NCI-H1930 (cell line): ENCODE measurements at places on chromosomes 1 and 21.

DNA sequence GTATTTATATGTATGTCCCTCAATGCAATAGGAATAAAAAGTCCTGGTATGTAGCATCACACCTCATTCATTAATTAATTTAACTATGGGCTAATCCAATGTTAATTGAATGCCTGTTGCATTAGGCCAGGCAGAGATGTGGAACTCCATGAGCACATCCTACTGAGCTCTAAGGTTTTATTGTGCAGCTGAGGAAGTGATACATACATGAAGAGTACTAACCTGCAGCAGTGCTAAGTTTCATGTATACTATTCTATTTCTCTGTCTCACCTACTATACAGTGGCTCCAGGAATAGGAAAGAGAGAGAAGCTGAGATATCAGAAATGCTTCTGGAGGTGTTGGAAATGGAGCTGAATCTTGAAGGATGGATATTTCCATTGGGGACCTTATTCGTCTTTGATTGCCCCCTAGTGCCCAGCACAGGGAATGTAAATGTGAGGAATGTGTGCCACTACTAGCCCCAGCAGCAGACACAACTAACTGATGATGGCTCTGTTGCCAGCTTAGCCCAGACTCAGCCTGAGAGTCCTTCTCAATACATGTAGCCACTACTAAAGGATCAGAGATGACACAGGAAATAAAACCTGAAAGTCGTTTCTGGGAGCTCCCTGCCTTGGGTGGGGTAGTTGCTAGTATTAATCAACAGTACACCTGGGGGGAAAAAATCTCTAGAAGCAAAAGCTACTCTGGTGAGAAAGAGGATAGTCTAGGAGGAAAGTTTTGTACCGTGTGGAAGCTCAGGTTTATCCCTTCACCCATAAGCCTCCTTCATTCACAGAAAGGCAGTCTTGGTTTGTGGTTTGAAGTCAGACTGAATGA, 173.3 kb upstream of the FOXD3 start:
- DNase-seq, result peak; percentile 22

- DNase-seq, result no peak
Observed at GRCh38 chr1:156310962-156311361, 11.9 kb upstream of the VHLL start.

- no peak for DNase-seq
Observed at GRCh38 chr1:4071653-4072052, 171.6 kb upstream of the C1orf174 start.

- DNase-seq, result no peak
Observed at GRCh38 chr1:241747992-241748391, 95.9 kb downstream of the WDR64 start.

DNA sequence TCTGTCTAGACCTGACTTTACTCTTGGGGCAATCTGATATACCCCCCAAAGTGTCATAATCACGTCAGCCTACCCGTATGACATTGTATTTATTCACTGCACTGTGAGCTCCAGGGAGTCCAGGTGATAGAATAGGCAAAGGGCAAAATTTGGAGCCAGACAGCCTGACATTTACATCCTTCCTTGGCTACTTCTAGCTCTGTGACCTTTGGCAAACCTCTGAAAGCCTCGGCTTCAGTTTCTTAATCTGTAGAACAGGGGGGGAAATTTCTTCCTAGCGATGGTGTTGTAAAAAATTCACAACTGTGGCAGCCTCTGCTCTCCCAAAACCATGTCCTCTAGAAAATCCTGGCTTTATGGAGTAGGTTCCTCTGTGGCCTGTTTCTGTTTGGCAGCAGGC, 240.9 kb downstream of the KIF26B start:
- no peak for DNase-seq

DNA sequence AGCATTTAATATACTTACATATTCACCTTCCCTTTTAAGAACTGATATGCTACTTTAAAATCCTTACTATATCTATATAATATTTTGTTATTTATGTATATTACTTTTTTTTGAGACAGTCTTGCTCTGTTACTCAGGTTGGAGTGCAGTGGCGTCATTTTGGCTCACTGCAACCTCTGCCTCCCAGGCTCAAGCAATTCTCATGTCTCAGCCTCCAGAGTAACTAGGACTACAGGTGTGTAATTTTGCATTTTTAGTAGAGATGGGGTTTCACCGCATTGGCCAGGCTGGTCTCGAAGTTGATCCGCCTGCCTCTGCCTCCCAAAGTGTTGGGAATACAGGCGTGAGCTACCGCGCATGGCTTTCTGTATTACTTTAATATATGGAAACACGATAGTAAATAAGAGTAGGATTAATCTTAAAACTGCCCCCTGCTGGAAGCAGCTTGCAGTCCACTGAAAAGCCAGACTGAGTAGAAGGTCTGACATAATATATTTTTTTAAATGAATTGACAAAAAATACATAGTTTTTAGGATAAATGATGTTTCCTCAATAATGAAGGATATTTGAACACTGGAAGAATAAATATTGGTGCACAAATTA, 24.4 kb downstream of the RCAN3 start:
- DNase-seq, result peak; percentile 10

DNA sequence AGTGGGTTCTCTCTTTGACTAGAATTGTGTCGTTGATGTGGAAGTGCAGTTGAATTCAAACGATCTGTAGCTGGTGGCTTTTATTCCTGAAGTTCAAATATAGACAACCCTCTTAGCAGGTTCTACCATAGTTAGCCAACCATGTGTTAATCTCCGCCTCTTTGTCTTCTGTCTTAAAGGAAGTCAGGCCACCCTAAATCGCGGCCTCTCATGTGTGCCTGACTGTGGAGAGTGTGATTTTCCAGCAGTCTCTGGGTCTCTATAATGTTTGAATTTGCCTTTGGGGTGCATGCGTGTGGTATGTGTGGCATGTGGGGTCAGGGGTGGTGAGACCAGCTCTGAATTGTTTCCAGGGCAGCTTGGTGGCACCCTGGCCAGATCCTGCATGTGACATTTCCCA, 244.9 kb downstream of the DISC1 start:
- no peak for DNase-seq

GRCh38 chr1:212186427-212187207, 98.6 kb upstream of the PPP2R5A start:
- no peak for DNase-seq

- no peak for DNase-seq
Observed at GRCh38 chr21:17386498-17386897, 126.3 kb upstream of the CXADR start.

- peak; percentile 86 for DNase-seq
Observed at GRCh38 chr1:72282271-72283021, at the start of gene NEGR1. TSS of gene NEGR1 (minus strand) at chr1:72282539.

DNA sequence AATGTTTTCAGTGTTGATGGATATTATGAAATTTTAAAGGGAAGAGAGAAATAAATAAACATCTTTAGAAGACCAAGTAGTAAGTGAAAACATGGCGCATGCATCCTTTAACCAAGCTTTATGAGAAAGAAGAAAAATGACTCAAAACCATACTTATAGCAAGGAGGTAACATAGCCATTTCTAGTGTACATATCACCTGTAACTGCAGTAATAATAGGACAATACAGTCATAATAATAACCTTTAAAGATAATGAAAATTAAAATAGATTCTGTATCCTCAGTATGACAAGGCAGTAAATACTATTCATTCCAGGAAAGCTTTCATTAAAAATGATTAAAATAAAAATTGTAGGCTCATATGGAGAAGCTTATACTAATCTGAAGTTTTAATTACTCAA, 141.2 kb downstream of the COL24A1 start:
- DNase-seq, result no peak
